ENCODE measurements at places on chromosomes 5 and 9.

DNA sequence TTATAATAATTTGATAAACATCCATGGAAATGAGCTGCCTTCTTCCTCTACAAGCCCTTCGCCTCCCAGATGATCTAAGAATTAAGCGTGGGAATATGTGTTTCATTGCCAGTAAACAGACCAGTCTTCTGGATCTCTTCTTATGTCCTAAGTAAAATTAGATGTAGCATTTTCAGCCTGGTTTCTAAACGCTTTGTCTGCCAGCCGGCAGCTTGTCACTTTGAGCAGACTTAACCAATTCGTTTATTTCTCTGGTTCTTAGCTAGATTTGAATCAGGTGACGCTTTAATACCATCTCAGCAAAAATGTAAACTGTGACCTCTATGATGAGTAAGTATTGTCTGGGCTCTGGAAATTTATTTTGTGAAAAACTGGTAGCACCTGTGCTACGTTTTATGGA lies 380.6 kb upstream of the NUDT12 start:
- no peak for DNase-seq

DNA sequence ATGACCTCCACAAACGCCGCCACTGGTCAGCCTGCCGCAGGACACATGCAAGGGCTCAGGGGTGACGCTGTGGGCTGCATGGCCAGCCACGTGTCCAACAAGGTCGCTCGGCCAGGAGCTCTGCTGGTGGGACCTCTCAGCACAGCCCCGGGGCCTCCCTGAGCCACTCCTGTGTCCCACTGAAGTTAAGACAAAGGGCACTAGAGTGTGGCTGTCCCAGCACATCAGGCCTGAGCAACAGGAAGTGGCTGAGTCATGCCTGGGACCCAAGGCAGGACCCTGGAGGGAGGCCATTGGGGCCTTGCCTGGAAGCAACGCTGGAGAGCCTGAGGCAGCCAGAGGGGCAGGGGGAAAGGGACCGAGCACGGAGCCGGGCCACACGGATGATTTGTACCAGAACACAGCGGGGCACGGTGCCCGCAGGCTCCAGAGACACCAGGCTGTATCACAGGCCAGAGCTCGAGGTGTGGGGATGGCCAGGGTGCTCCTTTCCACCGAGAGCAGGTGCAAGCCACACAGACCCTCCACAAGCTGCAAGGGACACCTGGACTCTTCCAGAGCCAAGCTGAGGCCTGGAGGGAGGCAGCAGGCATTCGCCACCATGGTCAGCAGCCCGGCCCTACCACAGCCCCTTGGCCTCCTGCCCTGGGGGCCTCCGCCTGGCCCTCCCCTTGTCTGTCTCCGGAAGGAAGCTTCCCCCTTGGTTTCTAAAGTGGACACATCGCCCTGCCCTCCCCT lies 6.5 kb upstream of the TMEM210 start:
- DNase-seq = no peak

- DNase-seq = no peak
Measured at GRCh38 chr9:110371411-110372007, 33.8 kb upstream of the TXNDC8 start.

DNA sequence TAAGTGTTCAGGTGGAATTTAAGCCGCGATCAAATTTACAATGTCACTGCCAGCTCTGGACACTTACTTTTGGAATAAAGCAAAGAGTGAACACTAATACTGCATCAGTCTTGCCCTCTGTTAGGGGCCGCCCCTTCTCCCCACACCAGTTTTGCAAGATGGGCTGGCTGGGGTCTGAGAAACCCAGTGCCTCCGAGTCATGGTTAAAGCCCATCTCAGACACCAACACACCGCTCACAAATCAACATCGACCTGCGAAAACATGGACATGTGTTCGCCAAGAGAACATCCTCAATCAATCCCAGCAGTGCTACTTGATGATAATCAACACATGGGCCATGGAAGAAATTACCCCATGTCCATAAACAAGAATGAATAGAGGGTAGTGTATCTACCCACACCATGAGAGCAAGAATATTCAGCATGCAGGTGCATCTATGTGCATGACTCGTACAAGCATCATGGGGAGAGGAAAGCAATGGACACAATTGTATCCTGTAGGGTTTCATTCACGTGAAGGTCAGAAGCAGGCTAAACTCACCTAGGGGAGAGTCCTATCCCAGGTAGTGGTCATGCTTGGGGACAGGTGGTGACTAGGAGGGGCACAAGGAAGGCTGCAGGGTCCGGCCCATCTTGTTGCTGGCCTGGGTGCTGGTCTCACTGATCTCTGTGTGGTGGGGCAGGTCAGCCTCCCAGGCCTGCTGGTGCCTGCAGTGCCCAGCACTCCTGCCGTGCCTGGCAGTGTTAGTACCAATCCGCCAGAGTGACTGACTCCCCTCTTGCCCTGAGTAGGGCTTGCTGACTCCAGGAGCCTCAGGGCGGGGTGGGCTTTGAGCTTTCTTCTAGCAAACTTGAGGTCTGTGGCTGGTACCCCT lies 5.0 kb downstream of the S1PR3 start:
- DNase-seq = no peak

GRCh38 chr5:76177978-76178377 lies 94.8 kb downstream of the SV2C start:
- DNase-seq = no peak

DNA sequence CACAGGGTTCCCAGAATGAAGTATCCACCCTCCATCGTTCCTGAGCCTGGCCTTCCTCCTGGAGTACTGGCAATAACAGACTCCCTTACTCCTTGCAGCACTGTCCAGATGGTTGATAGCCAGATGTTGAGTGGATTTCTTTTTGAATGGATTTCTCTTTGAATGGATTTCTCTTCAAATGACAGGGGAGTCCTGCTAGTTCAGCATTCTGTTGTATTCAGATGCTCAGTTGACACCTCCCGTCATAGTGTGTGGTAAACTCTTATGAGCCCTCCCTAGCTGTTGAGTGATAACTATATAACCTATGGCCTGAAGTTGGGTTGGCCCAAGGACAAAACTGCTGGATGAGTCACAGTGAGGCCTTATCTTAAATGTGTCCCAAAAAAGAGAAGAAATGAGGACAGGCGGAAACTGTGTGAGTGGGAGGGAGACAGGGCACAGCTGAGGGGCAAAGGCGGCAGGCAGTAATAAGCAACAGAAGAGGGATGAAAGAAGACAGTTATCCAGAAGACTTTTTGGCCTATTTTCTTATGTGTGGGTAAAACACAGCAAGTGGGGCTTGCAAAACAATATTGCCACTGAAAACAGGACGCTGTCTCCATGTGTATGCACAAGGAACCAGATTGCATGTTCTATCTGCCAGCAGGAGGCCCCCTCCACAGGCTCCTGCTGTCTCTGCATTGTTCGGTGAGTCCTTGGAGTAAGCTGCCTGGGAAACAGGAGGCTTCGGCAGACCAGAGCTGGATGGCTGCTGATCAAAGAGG lies 209.5 kb upstream of the S1PR3 start:
- peak; percentile 44 for DNase-seq

- DNase-seq = no peak
Measured at GRCh38 chr9:116628716-116629115, 58.4 kb upstream of the TRIM32 start.

DNA sequence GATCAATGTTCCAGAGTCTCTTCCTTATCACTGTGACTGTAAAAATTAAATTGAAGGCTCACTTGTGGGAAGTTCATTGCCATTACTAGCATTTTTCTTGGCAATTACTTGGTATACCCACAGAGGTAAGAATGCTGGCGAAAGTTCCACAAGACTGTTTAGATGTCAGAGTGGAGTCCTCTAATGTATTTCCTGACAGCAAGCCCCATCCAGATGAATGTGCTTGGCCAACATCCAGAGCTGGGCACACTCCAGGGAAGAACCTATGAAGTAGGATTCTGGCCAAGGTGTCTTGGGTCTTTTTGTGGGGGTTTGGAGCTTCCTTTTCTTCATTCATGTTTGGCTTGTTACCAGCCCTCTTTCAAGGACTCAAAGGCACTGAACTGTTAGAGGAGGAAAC lies 473.6 kb downstream of the DMAC1 start:
- DNase-seq = no peak

Measured in right hindlimb (tissue), 1 donor.